ENCODE measurements at places on chromosomes 2 and 18. TPM values are rescaled to one million over a fixed set of nuclear protein-coding genes. Genes with fewer than 3 reads are reported as not detected.

Gene ATP6V1B1
- polyA plus RNA-seq: not detected

Gene ANKRD36C
- 2.6 TPM for polyA plus RNA-seq

Gene AQP12A
- not detected for polyA plus RNA-seq

Gene SCYGR4
- polyA plus RNA-seq: not detected

Gene DAW1
- 0.18 TPM for polyA plus RNA-seq

- no peak for DNase-seq
Observed at GRCh38 chr2:202171241-202171825, 67.1 kb downstream of the SUMO1 start.

GRCh38 chr2:148642112-148642744 lies 2.3 kb upstream of the EPC2 start:
- no peak for DNase-seq

DNA sequence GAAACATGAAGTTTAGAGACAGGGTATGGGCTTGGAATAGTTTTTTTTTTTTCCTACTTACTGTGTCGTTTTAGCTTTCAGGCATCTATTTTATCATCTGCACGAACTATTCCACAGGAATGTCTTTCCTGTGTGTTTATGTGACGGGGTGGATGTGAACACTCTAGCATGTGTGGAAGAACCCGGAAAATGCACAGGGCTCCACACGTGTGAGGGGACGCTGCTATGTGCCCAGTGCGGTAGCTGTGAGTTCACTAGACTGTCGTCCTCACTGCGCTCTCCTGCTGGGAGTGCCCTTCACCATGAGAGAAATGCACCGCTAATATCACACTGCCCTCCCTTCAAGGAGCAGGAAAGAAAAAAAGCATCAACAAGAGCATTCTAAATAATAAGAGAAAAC lies 250.8 kb upstream of the PXDN start:
- no peak for DNase-seq

- DNase-seq: no peak
Observed at GRCh38 chr2:219228911-219229304, 528 bp downstream of the ATG9A start.

DNA sequence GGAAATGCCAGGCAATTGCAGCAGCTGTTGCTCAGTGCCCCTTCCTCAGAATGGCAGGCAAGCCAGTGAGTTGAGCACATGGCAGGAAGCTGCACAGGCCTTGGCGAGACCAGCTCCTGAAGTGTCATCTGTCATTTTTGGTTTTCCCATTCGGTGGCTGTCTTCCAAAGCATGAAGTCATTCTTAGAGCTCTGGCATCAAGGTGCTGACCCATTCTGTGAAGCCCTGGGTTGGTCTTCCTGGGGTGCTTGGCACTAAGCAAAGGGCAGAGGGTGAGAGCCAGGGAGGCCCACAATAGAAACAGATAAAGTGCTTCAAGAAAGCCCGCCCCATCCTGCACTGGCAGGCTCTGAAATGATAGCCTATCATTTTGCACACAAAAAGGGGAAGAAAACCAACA lies 150.5 kb downstream of the VAPA start:
- no peak for DNase-seq

GRCh38 chr2:216516730-216517350 lies 18.2 kb downstream of the RPL37A start:
- no peak for DNase-seq

GRCh38 chr2:205660521-205661124 lies 21.7 kb upstream of the NRP2 start:
- no peak for DNase-seq

DNA sequence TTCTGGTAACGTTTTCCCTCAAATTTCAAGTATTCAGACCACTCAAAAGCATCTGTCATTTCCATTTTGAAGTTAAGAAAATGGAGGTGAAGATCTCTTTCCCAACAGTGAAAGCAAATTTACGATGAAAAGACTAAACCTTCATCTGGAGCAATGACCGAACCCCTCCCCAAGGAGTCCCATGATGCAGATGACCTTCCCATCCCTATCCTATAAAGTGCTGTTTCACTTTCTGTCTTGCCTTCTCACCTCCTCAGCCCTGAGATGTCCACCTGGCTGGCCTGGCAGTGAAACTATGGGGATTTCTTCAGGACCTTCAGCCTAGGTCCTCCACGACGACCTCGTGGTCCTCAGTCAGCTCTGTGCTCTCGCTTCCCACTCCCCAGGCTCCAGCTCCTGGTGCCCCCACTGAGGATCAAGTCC lies 925 bp upstream of the NPC1 start:
- DNase-seq: no peak
